Large intestine (tissue), 12 donors: ENCODE measurements at places on chromosomes 11 and 22. TPM values are rescaled to one million over a fixed set of nuclear protein-coding genes. Genes with fewer than 3 reads are reported as not detected.

DNA sequence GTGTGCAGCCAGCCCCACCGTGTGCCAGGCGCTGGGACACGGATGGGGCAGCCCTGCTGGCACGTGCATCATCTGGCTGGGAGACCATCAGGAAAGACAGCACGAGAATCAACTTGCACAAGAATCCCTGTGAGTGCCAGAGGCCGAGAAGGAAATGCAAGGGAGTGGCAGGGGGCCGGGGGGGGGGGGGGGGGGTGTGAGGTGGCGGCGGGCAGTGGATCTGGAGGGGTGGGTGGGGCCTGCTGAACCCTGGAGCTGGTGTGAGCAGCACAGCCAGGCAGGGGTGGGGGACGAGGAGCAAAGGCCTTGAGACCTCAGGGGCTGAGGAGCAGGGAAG, 14.0 kb upstream of the FLRT1 start:
- DNase-seq: no peak

DDX25 gene
- 2.0 TPM for polyA plus RNA-seq

DNA sequence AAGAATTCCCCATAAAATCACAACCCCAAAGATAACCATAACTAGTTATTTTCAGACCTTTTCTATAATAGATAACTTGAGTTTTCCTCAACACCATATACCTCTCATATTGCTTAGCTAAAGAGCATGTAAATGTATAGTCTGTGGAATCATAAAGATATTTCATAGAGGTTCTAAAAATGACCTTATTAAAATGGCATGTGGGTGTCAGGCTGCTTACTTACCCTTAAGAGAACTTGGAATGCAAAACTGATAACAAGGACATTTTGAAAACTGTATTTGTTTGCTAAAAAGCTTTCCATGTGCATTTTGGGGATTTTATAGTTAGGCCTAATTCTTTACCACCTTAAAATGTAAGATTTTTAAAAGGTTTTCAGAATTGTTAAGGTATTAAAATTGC, 4.7 kb downstream of the SIK2 start:
- DNase-seq: no peak

DNA sequence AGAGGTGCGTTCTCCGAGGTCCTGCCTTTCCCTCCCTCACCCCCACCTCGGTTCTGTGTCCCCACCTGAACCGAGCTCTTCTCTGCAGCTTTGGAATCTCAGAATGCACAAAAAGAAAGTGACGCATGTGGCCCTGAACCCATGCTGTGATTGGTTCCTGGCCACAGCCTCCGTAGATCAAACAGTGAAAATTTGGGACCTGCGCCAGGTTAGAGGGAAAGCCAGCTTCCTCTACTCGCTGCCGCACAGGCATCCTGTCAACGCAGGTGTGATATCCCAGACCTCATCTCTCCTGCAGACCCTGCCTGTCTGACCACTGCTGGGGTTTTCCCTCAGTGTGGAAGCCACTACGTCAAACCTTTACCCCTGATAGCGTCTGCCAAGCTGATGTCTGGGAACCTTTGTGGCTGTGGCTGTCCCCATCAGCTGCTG, 13.9 kb downstream of the ACP2 start:
- DNase-seq: no peak

DNA sequence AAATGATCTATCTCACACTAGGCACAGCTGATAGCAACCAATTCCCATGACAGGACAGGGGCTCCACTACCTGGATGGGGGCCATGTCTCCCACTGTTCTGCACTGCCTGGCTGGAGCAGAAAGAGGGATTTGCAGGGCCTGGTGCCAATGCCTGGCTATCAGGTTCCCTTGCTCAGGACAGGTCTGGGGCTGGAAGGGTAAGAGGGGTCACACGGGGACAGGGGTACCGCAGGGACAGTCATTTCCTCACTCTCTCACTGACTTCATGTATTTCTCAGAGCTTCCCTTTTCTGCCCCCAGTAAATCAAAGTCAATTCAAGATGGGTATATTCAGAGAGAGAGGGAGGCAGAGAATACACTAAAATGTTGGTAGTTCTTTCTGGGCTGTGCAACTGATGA, 119.1 kb upstream of the CSNK2A3 start:
- no peak for DNase-seq

DNA sequence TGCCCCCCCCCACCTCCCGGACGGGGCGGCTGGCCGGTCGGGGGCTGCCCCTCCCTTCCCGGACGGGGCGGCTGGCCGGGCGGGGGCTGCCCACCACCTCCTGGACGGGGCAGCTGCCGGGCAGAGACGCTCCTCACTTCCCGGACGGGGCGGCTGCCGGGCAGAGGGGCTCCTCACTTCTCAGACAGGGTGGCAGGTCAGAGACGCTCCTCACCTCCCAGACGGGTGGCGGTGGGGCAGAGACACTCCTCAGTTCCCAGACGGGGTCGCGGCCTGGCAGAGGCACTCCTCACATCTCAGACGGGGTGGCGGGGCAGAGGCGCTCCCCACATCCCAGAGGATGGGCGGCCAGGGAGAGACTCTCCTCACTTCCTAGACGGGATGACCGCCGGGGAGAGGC, 24.0 kb downstream of the RNF185 start:
- no peak for DNase-seq

DNA sequence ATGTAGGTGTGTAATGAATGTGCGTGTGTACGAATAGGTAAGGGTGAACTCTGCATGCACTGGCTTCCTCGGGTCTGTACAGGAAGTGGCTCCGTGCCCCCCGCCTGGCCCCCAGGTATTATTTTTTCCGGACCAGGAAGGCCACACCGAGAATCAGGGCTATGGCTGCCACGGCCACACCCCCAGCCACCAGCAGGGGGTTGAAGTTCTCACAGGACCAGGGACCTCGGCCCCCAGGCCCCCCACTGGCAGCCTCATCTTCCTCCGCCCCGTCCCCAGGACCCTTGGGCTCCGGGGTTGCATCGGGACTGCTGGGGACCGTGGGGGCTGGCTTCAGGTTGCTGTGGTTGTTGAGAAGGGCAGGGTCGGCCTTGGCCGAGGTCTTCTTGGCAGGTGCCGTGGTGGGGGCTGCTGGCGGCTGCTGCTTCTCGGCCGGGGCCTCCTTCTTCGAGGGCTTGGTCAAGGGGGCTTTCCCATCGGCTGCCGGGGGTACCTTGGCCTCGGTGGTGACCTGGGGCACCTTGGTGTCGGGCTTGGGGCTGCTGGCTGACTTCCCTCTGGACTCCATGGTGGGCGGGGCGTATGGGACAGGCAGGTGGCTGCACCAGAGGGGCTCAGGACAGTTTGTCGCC, 1.8 kb downstream of the CEND1 start:
- no peak for DNase-seq

CLDN5 gene
- polyA plus RNA-seq: 12.4 TPM

DBX1 gene
- polyA plus RNA-seq: not detected

DNA sequence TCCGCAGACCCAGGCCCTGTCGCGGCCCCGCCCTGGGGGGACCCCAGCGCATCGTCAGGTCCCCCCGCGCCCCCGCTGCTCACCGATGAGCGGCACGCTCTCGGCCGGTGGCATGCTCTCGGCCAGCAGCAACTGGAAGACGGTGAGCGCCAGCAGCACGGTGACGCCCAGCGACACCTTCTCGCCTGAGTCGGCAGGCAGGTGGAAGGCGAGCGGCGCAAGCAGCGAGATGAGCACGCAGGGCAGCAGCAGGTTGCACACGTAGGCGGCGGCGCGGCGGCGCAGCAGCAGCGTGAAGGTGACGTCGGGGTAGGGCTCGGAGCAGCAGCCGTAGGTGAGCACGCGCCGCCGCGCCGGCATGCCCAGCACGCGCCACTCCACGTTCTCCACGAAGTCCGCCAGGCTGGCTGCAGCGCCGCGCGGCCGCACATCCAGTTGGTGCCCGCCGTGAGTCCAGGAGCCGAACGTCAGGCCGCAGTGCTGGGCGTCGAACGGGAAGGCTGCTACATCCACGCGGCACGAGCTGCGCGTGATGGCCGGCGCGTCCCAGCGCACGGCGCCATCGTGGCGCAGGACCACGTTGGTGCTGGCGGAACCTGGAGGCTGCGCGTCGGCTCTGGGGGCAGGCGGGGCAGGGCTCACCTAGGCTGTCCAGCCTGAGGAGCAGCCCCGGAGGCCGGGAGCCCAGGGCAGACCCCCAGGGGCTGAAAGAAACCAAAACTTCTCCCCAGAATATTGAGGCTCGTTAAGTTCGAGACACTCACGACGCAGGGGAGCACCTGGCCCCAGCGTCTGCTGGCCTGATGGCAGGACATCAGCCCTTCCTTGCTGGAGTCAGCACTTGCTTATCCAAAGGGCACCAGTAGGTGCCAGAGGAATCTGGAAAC, 3.8 kb downstream of the CHRNA10 start:
- no peak for DNase-seq

DNA sequence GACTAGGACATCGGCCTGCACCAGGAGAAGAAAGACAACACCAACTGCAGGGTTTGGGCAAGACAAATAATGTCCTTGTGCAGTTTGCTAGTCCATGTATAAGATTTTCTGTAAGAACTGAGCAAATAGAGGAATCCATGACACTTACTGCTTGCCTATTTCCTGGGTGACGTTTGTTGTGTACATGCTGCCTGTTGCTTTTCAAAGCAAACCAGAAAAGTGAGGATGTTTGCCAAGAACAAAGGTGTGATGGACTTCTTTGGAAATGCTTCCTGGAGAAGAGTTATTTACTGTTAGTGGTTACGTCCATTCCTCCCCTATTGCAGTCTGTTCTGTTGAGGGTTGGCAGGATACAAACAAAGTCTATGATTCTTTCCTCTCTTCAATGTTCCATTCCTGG, 126.5 kb downstream of the CASP12 start:
- no peak for DNase-seq

DNA sequence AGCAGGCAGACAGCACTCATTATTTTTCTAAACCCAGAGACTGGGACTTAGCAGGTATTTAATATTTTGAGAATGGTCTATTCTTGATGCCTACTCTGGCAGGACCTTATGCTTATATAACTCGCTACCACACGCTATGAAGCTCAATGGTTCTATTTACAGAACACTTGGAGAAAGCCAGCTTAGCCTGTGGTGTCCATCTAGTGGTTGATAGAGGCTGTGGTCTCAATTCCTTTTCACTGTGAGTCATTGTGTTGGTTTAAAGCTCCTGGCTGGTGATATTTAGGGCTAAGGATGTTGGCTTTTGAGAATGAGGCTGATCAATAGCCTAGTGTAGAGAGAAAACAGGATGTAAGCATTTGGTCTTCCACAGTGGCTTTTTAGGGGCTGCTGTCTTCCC, 206.4 kb downstream of the DBX1 start:
- peak; percentile 33 for DNase-seq

GRCh38 chr11:68297812-68298658, 14.4 kb upstream of the LRP5 start:
- peak; percentile 97 for DNase-seq

APOC3 gene
- polyA plus RNA-seq: 1,751 TPM

GRCh38 chr22:28570696-28571373, 108.8 kb downstream of the TTC28 start:
- DNase-seq: no peak

TMEM126B gene
- 78.4 TPM for polyA plus RNA-seq

GRCh38 chr11:5369789-5370188, 13.8 kb upstream of the OR51M1 start:
- DNase-seq: no peak

DNA sequence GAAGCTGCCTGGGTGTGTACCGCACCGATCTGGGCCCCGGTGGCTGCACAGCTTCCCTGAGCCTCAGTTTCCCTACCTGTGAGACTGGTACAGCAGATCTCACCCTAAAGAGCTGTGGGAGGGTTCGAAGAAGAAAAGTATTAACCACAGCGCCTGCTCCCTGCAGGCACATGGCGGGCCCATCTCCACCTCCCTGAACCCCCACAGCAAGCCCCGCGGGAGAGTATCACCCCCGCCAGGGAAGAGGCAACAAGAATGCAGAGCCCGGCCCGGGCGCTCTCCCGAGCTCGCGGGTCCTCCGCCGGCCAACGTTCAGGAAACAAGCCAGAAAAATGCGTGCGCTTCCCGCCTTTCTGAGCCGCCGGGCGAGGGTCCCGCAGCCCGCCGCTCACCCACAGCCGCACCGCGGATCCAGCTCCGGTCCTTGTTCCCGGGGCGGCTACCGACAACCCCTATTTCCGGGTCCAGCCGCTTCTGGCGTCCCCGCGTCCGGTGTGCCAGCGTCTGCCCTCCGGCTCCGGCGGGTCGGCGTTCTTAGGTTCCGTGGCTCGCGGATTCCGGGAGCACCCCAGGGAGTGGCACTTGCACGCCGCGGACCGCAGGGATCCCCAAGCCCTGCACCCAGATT, at the start of gene TOP3B:
Gene TOP3B (minus strand): TSS at position 450 of the 628 bp plus-strand sequence. CDS start 7,078 bp downstream, outside the sequence.
- DNase-seq: peak; percentile 77

- no peak for DNase-seq
Measured at GRCh38 chr11:73416786-73417185, 40.6 kb downstream of the RELT start.

TNKS1BP1 gene
- 103 TPM for polyA plus RNA-seq

RHOD gene
- polyA plus RNA-seq: 22.9 TPM

- DNase-seq: peak; percentile 87
Measured at GRCh38 chr22:41498303-41498835, 29.5 kb downstream of the ACO2 start.

DNA sequence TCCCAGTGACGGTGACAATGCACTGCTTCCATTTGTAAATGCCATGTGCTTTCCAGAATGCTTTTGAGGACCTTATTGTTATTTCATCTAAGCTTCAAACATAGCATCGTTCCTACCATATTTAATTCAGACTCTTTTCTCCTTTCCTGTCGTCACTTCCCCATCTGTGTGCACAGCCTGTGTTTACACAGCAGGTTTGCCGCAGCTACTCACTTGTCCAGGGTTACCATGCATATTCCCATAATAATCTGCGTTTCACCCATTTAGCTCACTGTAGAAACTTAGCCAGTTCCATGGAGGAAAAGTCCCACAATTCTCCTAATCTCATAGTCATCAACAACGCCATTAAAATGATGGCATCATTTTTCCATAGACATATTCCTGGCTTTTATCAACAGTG, 48.0 kb downstream of the FLI1 start:
- DNase-seq: no peak

- DNase-seq: no peak
Measured at GRCh38 chr11:115706626-115707135, 202.5 kb upstream of the CADM1 start.

ZP1 gene
- 0.07 TPM for polyA plus RNA-seq

GRCh38 chr22:37552524-37553163, 7.6 kb upstream of the CDC42EP1 start:
- peak; percentile 86 for DNase-seq

DNA sequence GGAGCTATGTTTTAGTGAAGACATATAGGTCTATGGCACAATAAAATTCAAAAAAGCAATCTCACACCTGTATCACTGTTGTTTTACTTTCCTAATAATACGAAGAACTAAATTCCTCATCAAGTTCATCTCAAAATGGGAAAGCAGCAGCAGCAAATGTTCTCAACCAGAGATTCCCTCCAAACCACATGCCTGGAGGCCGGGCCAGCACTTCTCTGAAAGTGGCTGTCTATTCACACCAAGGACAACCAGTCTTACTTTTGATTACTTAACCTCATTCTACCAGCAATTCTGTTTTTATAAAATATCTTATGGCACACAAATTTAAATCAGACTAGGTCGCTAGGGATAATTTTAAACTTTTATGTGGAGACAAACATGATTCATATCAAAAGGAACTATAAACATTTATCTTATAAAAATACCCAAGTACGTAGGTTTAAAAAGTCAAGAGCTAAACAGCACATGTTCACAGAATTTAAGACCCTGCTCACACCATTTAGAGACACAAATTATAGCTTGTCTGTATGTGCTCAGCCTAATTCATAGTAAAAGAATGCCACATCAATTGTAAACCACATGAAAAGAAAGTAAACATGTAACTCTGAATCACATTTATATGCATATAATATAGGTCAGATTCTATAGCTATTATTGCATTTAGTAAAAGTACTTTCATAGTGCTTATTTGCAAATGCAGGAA, 46.1 kb downstream of the RRAS2 start:
- no peak for DNase-seq

PAFAH1B2 gene
- polyA plus RNA-seq: 47.9 TPM

GRCh38 chr11:47264521-47264920, 5.4 kb upstream of the MADD start:
- DNase-seq: no peak

OR51B4 gene
- 0.07 TPM for polyA plus RNA-seq
